Activated T-helper 17 cell treated with anti-CD3 and anti-CD28 coated beads, Interleukin-2, amount 50 U/mL, for 72 hours (primary cell): ENCODE measurements at places on chromosomes 11 and 22. TPM values are rescaled to one million over a fixed set of nuclear protein-coding genes. Genes with fewer than 3 reads are reported as not detected.

DNA sequence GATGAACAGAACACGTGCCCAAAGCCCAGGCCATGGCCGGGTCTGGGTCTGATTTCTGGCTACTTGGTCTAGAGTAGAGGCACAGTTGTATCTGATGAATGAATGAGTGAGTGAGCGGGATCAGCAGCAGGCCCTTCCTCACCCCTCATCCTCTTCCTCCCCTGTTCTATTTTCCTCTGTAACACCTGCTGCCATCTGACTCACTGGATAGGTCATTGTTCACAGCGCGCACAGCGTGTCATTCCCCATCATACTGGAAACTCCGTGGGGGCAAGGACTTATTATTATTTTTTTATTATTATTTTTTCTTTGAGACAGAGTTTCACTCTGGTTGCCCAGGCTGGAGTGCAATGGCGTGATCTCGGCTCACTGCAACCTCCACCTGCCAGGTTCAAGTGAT lies 13.9 kb downstream of the NCF4 start:
- no peak for ATAC-seq

GRCh38 chr11:79375818-79376550 lies 64.8 kb downstream of the TENM4 start:
- no peak for ATAC-seq

Gene AQP11
- 0.98 TPM for total RNA-seq

DNA sequence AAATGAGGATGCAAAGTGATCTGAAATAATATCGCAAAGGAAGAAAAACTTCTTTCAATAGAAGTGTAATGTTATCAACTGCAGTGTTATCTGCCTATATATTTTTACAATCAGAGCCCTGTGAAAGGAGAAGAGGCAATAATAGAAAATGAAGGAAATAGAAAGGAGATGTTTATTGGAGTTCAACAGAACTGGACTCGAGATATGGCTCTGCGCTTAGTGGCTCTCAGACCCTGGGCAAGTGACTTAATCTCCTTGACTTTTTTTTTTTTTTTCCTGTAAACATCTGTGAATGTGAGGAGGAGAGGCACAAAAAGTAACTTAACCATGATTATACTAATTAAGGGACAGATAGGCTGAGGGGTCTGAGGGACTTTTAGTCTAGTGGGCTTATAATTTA lies 18.9 kb downstream of the CNTF start:
- ATAC-seq: no peak
